ENCODE measurements at places on chromosomes 2 and 18.

GRCh38 chr2:191566344-191566743 lies 111.6 kb upstream of the NABP1 start:
- no peak for DNase-seq

DNA sequence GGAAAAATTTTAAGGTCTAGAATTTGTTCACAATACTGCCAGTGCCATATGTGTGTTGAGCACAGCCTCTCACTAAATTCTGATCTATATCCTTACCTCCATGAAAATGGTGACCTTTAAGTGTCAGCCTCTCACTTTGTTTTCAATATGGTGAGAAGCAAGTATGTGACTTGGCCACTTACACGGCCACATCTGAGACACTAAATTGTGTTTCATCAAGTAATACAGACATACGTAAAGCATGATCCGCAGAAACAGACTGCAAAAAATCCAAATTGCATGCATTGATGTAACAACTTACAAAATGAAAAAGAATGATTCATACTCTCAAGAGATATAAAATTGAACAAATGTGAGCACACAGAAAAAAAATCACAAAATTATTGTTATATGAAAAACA lies 55.2 kb upstream of the UGP2 start:
- no peak for DNase-seq

- peak; percentile 5 for DNase-seq
Measured at GRCh38 chr18:68604256-68604655, 110.7 kb downstream of the TMX3 start.

DNA sequence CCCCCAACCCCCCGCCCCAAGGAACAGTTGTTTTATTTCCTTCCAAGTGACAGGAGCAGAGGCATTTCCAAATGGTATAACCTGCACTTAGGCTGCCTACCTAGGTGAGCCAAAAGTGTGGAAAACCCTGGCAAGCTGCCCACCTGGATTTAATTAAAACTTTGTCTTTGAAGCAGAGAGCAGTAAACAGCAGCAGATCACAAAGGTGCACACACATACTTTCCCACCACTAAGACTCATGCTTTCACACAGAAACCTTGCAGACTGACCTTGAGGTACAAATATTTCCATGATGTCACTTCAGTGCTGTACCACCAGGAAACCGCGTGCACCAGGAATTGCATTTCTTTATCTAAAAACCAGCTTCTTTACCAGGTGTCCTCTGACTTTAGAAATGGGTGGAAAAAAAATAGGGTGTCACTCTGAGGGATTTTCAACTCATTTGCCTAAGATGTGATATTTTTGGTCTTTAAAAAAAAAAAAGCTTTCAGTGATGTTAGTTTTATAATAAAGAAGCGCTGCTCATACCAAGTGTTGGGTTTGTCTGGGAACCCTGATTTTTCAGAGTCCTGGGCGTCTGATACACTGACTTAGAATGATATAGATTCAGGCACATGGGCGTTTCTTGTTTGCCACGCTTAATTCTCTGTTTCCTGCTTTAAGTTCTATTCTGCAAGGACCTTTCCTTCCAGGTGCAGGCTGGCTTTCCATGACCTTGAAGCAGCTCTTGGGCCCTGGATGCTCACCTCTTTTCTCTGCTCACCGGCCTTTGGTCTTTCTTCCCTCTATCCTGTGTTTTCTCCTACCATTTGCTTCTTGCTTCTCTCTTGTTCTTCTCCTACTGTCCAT lies 70.7 kb upstream of the BCL2L11 start:
- DNase-seq: no peak

- DNase-seq: no peak
Measured at GRCh38 chr2:181241366-181241765, 215.8 kb upstream of the ITGA4 start.

DNA sequence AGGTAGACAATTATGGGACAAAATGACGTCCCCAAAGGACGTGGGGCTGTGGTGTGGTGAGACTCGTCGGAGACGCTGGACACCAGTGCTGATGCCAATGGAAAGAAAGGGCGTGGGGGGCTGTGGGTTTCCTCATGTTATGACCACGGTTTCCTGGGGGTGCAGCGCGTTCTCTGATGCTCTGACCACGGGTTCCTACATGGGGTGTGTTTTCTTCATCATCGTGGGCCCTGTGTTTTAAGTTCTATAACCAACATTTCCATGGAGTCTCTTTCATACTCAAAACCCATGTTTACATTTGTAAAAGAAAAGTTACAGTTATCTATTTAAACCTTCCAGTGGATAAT lies 141.6 kb downstream of the RTP5 start:
- DNase-seq: no peak

- no peak for DNase-seq
Measured at GRCh38 chr2:177355874-177356273, 36.7 kb upstream of the AGPS start.

- DNase-seq: no peak
Measured at GRCh38 chr2:86068136-86068588, 37.5 kb downstream of the POLR1A start.

DNA sequence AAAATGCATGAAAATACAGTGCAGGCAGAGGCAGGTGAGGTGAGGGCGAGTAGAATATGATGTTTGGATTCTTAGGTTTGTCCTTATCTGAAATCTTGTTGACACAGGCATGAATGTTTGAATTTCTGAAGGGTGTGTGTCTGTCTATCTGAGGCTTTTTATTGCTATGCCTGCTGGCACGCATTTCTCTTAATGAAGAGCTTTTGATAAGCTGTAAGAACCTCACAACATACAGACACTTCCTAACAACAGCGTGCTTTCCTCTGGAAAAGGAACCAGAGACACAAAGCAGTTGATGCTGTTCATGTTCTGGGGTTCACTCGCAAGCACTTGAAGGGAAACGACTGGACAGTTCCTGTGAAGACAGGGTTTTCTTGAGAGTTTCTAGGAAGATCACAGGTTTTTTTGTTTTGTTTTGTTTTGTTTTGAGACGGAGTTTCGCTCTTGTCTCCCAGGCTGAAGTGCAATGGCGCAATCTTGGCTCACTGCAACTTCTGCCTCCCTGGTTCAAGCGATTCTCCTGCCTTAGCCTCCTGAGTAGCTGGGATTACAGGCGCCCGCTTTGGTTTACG lies 33.3 kb upstream of the CABLES1 start:
- DNase-seq: no peak

- DNase-seq: no peak
Measured at GRCh38 chr18:62612289-62612645, 89.4 kb downstream of the ZCCHC2 start.
